ENCODE measurements at places on chromosomes 7 and 10.

DNA sequence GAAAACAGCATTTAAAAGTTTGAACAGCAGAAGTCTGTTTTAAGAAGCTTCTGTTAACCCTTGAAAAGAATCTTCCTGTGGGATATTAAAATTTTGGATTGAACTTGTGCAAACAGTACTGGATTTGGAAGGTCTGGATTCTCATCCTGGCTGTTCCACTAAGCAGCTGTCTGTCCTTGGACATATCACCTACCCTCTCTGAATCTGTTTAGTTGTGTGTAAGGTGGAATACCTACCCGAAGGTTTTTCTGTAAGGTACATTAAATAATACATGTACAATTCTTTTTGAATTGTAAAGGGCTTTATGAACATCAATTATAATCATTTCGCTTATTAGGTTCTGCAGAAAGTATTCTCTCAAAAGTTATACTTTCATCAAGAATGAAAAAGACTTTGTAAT lies 2.2 kb downstream of the PDCD4 start:
- H3K27ac ChIP-seq: peak overlapping the region; percentile 89
- H3K36me3 ChIP-seq: no peaks in the 10 kb centered on the region
- H3K4me1 ChIP-seq: peaks cover 37% of the 10 kb centered on the region
- no peak for DNase-seq
- no peaks in the 10 kb centered on the region for H3K27me3 ChIP-seq
- peak overlapping the region; percentile 85 for H3K4me3 ChIP-seq

DNA sequence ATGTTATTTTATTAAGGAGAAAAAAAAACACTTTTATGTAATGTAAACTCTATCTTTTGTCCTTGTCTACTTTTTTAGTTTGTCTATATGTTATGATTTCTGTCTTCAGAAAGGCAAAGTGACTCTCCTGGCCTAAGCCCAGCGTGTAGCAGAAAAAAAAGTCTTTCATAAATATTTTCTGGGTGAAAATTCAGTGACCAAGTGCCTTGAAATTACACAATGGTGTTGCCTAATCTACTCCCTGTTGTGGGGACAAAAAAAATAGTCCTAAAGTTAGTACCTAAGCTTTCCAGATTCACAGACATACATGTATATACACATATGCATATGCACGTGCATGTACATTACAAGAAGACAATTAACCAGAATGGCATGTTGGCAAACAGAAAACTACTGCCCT lies 1257.8 kb upstream of the SORCS1 start:
- no peak for DNase-seq
- H3K27me3 ChIP-seq: no peaks in the 10 kb centered on the region
- no peak overlapping the region for H3K4me3 ChIP-seq
- no peaks in the 10 kb centered on the region for H3K4me1 ChIP-seq

GRCh38 chr7:139648941-139649425 lies 125.5 kb downstream of the CLEC2L start:
- H3K27me3 ChIP-seq: no peaks in the 10 kb centered on the region
- H3K4me3 ChIP-seq: peak overlapping the region; percentile 42
- H3K36me3 ChIP-seq: no peaks in the 10 kb centered on the region
- H3K4me1 ChIP-seq: peaks cover 39% of the 10 kb centered on the region
- H3K27ac ChIP-seq: peak overlapping the region; percentile 28

DNA sequence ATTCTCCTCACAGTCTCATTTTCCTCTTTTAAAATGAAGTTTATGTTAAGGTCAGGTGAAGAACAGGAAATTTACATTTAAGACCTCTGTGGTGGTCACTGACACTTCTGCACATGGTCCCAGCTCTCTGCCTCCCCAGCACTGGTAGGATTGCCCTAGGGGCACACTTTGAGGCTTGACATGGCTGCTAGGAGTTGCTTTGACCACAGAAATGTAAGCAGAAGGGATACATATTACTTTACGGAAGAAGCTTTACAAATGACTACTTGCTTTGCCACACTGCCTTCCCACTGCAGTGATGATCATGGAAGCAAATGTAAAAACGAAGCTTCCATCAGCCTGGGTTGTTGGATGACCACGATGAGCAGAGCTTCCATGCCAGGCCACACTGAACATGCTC lies 53.1 kb upstream of the RSU1 start:
- no peak overlapping the region for H3K4me3 ChIP-seq
- DNase-seq: no peak
- H3K27me3 ChIP-seq: peaks cover 6% of the 10 kb centered on the region
- H3K36me3 ChIP-seq: no peaks in the 10 kb centered on the region
- no peak overlapping the region for H3K27ac ChIP-seq

- H3K27ac ChIP-seq: no peak overlapping the region
- H3K27me3 ChIP-seq: no peaks in the 10 kb centered on the region
- no peak for DNase-seq
- H3K36me3 ChIP-seq: no peaks in the 10 kb centered on the region
Measured at GRCh38 chr10:75417522-75417927, 13.9 kb upstream of the LRMDA start.

DNA sequence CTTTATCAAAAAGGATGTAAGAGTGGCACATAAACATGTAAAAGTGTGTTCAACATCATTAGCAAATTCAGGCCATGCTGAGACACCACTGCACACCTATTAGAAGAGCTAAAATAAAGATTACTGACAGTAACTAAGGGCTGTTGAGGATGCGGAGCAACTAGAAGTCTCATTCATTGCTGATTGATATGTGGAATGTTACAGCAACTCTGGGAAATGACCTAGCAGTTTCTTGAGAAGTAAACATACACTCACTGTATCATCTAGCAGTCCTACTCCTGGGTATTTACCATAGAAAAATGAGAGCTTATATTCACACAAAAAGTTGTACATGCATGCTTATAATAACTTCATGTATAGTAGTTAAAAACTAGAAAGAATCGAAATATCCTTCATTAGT lies 77.3 kb downstream of the CCSER2 start:
- H3K4me3 ChIP-seq: no peak overlapping the region
- no peaks in the 10 kb centered on the region for H3K36me3 ChIP-seq
- no peaks in the 10 kb centered on the region for H3K4me1 ChIP-seq
- no peak overlapping the region for H3K27ac ChIP-seq
- no peaks in the 10 kb centered on the region for H3K27me3 ChIP-seq
- DNase-seq: no peak

DNA sequence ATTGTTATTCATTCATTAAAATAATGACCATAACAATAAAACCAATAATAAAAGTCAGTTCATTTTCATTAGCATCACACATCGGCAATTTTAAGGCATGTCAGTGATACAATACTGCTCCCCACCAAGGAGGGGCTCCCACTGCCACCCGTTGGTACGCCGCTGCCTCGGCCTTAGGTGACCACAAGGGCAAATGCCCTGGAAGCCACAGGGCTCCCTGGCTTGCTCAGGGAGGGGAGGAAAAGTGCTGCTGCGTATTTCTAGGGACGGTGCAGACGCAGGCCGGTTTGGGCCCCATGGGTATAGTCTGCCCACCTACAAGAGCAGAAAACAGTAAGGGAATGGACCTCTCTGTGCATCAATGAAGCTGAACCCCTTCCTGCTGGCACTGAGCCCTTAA lies 85.1 kb downstream of the SLIT1 start:
- peaks cover 3% of the 10 kb centered on the region for H3K27me3 ChIP-seq
- no peak overlapping the region for H3K27ac ChIP-seq
- no peak overlapping the region for H3K4me3 ChIP-seq
- H3K4me1 ChIP-seq: no peaks in the 10 kb centered on the region
- H3K36me3 ChIP-seq: no peaks in the 10 kb centered on the region
- DNase-seq: no peak

DNA sequence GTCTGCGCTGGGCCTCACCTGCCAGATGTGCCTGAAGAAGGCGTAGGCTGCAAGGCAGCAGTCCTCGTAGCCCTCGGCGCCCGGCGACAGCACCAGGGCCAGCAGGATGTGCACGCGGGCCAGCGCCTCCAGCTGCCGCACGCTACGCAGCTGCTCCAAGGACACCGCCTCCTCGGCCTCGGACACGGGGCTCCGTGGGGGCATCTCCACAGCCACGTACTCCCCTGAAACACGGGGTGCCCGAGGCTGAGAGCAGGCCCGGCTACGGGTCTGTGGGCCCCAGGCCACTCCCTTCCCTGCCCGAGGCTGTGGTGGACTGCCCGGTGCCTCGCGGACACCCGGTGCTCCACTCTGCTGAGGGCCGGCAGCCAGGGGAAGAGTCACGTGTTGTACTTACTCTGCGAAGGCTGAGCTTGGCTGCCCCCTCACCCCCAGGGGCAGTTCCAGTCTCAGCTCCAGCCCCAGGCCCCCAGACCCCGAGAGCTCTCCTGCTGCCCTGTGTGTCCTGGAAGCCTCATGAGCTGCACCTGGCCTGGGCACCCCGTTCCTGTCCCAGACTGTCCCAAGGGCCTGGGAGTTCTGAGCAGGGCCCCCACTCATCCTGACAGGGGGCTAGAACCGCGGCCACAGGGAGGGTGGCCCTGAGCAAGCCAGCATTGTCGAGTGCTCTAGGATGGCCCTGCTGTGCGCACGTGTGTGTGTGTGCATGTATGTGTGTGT lies 62.8 kb downstream of the CFAP46 start:
- H3K36me3 ChIP-seq: no peaks in the 10 kb centered on the region
- no peak overlapping the region for H3K27ac ChIP-seq
- no peaks in the 10 kb centered on the region for H3K4me1 ChIP-seq
- no peak for DNase-seq
- H3K4me3 ChIP-seq: no peak overlapping the region
- H3K27me3 ChIP-seq: no peaks in the 10 kb centered on the region

- no peak overlapping the region for H3K4me3 ChIP-seq
- H3K27me3 ChIP-seq: no peaks in the 10 kb centered on the region
- no peak overlapping the region for H3K27ac ChIP-seq
- no peaks in the 10 kb centered on the region for H3K36me3 ChIP-seq
- no peaks in the 10 kb centered on the region for H3K4me1 ChIP-seq
- no peak for DNase-seq
Measured at GRCh38 chr10:29438271-29438670, 149.4 kb downstream of the LYZL1 start.

DNA sequence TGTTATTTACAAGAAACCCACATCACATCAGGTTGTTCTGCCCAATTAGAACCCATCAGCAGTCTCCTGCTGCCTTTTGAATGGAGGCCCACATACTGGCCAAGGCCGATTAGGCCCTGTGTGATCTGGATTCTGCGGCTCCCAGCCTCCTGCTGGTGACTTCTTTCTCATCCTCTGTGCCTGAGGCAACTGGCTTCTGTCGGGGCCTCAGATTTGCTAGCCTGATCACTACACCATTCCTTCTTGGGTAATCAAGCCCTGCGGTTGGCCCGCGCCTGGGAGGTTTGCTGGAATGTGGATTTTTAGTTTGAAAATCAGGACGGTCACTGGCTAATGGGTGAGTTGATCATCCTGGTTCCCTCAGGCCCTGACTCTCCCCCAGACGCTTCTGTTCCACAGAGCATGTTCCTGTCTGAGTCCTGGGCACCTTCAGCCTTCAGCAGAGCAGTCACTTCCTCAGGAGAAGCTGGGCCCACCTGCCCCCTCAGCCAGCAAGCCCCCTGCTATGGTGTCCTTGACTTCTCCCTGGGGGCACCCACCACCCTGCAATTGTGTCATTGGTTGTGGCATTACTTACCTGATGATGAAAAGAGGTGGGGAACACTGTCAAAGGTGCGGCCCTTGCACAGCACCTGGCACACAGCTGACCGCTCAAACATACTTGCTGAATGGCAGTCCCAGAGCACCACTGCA lies 207.6 kb downstream of the PHTF2 start:
- no peaks in the 10 kb centered on the region for H3K27me3 ChIP-seq
- H3K27ac ChIP-seq: no peak overlapping the region
- DNase-seq: no peak
- no peaks in the 10 kb centered on the region for H3K4me1 ChIP-seq
- H3K36me3 ChIP-seq: no peaks in the 10 kb centered on the region

DNA sequence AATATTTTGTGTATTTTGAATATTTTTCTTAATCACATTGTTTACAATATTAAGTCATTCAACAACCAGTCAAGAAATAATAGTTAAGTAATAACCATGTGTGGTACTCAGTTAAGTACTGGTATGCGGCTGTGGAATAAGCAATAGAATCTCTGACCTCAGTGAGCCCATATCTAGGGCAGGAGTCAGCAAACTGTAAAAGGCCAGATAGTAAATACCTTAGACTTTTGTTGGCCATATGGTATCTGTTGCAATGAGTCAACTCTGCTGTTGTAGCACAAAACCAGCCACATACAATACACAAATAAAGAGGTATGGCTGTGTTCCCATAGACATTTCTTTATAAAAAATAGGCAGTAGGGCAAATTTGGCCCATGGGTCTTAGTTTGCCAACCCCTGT lies 311.6 kb upstream of the SEMA3A start:
- H3K27me3 ChIP-seq: no peaks in the 10 kb centered on the region
- no peaks in the 10 kb centered on the region for H3K36me3 ChIP-seq
- H3K4me1 ChIP-seq: no peaks in the 10 kb centered on the region
- no peak for DNase-seq
- H3K27ac ChIP-seq: no peak overlapping the region
- no peak overlapping the region for H3K4me3 ChIP-seq
